H1 (cell line): ENCODE measurements at places on chromosomes 1 and 21. TPM values are rescaled to one million over a fixed set of nuclear protein-coding genes. Genes with fewer than 3 reads are reported as not detected.

The FAM72C gene
- total RNA-seq: 6.1 and 6.3 TPM in 2 replicates

DNA sequence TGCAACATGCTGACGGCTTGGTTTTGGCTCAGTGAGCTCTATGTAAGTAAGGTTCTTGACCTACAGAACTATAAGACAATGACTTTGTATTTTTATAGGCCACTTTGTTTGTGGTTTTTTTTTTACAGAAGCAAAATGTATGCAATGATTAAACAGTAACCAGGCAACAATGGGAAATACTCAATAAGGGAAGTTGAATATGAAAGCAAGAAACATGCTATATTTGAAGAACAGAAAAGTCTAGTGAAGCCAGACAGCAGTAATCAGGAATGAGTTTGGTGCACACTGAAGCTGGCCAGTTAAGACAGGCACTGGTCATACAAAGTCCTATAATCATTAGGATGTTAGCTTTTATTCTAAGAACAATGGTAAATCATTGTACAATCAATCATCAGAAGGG, 1926.8 kb downstream of the NCAM2 start:
- no peaks in the 10 kb centered on the region for H3K36me3 ChIP-seq
- H3K27me3 ChIP-seq: no peaks in the 10 kb centered on the region
- no peak for DNase-seq
- no peak overlapping the region for H3K4me3 ChIP-seq
- no peak overlapping the region for H3K27ac ChIP-seq

The MSTO1 gene
- total RNA-seq: 47.0 and 51.0 TPM in 2 replicates

DNA sequence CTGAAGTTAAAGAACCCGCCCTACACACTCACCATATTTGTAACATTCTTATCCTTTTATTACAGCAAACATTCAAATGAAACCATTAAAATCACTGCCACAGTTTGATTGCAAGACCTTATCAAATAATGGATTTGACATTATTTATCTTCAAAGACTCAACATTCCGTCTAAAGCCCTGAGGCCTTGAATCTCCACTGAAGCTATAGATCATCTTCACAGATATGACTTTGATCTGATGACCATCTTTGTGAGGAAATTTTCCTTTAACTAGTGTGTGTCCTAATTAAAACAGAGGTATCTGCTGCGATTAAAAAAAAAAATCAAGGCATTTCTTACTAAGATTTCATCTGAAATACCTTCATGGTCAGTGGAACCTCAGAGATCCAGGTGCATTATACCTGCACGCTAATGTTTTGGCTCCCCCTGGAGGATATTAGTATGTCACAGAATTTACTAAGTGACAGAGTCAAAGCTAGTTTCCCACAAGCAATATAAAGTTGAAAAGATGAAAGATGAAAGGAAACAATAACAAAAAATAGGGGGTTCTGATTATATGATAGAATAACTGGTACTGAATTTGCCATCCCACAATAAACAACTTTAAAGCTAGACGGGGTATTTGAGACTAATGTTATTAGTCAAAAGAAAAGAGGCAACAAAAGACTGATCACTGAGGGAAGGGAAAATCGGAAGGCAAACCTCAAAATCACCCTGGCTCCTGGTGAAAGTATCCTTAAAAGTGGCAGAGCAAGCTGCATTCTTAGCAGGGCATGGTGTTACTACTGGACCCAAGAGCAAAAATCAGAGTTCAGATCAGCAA, 923.4 kb downstream of the NCAM2 start:
- no peaks in the 10 kb centered on the region for H3K36me3 ChIP-seq
- no peaks in the 10 kb centered on the region for H3K27me3 ChIP-seq
- no peaks in the 10 kb centered on the region for H3K4me1 ChIP-seq
- H3K4me3 ChIP-seq: no peak overlapping the region
- no peak for DNase-seq

DNA sequence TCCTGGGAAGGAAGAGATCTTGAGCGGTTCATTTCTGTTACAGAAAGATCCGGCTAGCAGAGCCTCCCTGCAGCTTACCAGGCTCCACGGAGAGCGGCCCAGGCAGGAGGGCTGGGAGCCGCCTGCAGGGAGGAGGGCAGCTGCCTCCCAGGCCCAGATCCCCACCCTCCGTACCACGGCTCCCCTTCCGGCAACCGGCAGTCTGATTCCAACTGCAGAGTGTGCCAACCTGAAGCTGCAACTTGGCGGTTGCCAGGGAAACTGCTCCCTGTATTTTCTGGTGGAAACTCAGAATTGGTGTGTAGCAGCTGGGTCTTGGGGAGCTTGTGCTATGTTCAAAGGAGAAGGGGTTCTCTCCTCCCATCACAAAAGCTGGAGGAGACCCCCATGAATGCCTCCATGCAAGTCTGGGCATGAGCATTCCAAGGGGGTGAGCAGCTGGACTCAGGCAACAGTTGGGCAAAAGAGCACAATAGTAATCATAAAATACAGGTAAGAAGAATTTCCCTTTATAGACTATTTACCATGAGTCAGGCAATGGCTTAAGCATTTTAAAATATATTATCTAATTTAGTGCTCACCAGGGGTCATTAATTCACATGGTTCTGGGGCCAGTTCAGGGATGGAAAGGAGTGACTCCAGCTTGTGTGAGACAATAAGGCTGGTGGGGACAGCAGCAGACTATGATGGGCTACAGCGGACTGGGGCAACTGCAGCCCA, 46.1 kb upstream of the KAZN start:
- H3K4me3 ChIP-seq: no peak overlapping the region
- no peak for DNase-seq
- no peak overlapping the region for H3K27ac ChIP-seq

The CRYAA gene
- total RNA-seq: not detected in 2 replicates

The AMY1A gene
- total RNA-seq: not detected in 2 replicates

DNA sequence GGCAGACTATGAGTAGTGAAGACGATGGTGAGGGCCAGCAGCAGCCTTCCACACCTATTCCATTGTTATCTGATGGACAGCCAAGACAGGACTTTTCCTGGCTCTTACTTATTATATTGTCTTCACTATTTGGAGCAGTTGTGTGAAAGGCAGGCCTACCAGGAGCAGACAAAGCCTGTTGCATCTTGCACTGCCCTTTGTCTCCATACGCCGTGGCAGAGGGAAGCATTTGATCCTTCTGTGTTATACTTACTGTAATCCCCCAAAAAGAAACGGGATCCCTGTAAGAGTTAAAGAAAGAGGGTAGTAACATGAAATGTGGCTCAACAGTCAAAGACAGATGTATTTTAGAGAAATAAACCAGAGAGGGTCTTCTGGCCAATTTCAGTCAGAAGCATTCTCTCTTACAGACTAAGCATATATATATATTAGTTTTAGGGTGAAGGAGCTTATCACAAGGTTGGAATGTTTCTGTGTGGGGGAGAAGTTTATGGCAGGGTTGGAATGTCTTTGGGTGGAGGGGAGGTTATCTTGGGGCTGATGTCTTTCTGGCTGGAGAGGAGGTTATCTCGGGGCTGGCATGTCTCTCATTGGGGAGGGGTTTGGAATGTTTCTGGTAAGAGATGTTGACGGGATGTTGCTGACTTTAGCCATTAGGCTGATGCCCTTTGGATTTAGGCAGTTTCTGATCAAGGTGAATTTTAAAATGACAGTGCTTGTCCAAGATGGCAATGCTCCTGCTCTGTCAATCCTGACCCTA, 23.4 kb upstream of the HSD3B1 start:
- no peaks in the 10 kb centered on the region for H3K27me3 ChIP-seq
- no peak overlapping the region for H3K4me3 ChIP-seq
- DNase-seq: no peak
- H3K36me3 ChIP-seq: no peaks in the 10 kb centered on the region

GRCh38 chr1:199791495-199791894, 236.0 kb upstream of the NR5A2 start:
- no peak overlapping the region for H3K27ac ChIP-seq
- no peaks in the 10 kb centered on the region for H3K36me3 ChIP-seq
- no peaks in the 10 kb centered on the region for H3K27me3 ChIP-seq
- no peak for DNase-seq
- H3K4me3 ChIP-seq: no peak overlapping the region
- no peaks in the 10 kb centered on the region; the same call in 1 of the 2 replicates for H3K4me1 ChIP-seq

The OXCT2 gene
- total RNA-seq: 2.9 TPM in 2 replicates

The RPTN gene
- not detected in 2 replicates for total RNA-seq

The LCE2B gene
- total RNA-seq: not detected in 2 replicates

The IVL gene
- not detected in 2 replicates for total RNA-seq

DNA sequence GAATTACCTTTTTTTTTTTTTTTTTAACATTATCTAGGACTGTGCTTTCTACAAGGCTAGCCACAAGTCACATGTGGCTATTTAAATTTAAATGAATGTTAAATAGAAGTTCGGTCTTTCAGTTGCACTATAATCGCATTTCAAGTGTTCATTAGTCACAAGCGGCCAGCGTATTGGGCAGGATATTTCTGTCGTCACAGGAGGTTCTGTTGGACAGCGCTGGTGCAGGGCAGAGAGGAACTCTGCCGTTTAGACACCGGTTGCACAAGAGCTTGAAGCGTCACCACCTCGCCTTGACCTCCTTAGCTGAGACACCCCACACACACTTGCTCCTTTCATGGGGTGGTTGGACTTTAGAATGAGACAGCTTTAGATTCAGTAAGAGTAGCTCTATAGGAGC, 64.1 kb downstream of the BACE2 start:
- no peak overlapping the region for H3K27ac ChIP-seq
- no peaks in the 10 kb centered on the region for H3K4me1 ChIP-seq
- H3K27me3 ChIP-seq: no peaks in the 10 kb centered on the region
- no peak for DNase-seq
- H3K36me3 ChIP-seq: no peaks in the 10 kb centered on the region

The ADGRL2 gene
- total RNA-seq: 121 and 124 TPM in 2 replicates

The DMBX1 gene
- 0.30 TPM in 1 of 2 replicates, not detected in the other for total RNA-seq

- peaks cover 3% of the 10 kb centered on the region; the same call in 1 of the 2 replicates for H3K36me3 ChIP-seq
- H3K27me3 ChIP-seq: no peaks in the 10 kb centered on the region
- peaks cover 11% of the 10 kb centered on the region for H3K4me1 ChIP-seq
These were observed 37.6 kb downstream of the PUM1 start for GRCh38 chr1:31027693-31028526.

GRCh38 chr1:7315946-7316345, 455.1 kb upstream of the VAMP3 start:
- no peaks in the 10 kb centered on the region for H3K36me3 ChIP-seq
- no peaks in the 10 kb centered on the region for H3K4me1 ChIP-seq
- H3K4me3 ChIP-seq: no peak overlapping the region
- no peaks in the 10 kb centered on the region for H3K27me3 ChIP-seq

DNA sequence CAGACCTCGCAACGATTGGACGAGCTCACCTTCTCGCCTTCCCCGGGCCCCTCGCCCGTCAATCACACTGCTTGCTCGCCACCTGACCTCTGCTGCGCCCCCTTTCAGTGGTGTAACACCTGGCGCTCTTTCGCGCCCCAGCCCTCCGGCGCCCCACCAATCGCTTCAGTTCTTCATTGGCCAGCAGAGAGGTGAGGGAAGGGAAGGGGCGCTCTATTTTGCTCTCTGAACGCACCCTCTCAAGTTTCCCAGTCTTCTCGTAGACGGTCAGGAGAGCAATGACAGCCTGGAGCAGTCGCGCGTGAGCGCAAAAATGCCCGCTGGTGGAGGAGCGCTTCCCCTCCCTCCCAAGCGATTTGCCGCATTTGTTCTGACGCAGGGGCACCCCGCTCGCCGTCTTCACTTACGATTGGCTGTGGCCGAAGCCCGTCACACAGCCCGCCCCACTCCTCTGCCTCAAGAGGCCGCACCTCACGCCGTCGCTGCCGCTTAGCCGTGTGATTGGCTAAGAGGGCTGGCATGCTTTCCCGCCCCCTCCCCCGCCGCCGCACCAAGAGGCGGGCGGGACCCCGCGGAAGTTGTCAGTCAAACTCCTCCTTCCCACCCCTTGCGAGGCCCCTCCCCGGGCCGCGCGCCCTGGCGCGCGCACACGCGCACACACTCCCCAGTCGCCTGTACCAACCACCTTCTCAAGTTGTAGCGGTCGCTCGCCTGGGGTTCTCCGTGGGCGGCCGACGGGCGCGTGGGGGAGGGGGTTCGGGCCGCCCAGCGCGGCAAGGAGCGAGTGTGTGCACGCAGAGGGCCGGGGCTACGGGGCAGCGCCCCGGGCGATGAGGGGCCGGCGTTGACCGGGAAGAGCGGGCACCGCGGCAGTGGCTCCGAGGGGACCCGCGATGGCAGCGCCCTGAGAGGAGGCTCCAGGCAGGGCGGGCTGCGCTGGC, at the start of gene PPP2R5A:
Gene PPP2R5A (plus strand): TSS at position 667 of the 941 bp plus-strand sequence. CDS start 701 bp downstream, outside the sequence.
- H3K36me3 ChIP-seq: no peaks in the 10 kb centered on the region
- DNase-seq: peak; percentile 93
- peaks cover 4% of the 10 kb centered on the region; the same call in 1 of the 2 replicates for H3K4me1 ChIP-seq
- peak within 1 kb of the TSS; percentile 83 for H3K27ac ChIP-seq

- no peak for DNase-seq
- no peak overlapping the region for H3K4me3 ChIP-seq
- H3K36me3 ChIP-seq: no peaks in the 10 kb centered on the region
- H3K27ac ChIP-seq: no peak overlapping the region
- H3K27me3 ChIP-seq: no peaks in the 10 kb centered on the region
- H3K4me1 ChIP-seq: no peaks in the 10 kb centered on the region
These were observed 56.9 kb upstream of the MAP1LC3C start for GRCh38 chr1:242055749-242056320.

- H3K36me3 ChIP-seq: peaks cover 6% of the 10 kb centered on the region
- DNase-seq: no peak
- H3K27me3 ChIP-seq: no peaks in the 10 kb centered on the region
- H3K4me1 ChIP-seq: no peaks in the 10 kb centered on the region
- peak overlapping the region; percentile 64 for H3K4me3 ChIP-seq
These were observed 1.6 kb downstream of the PHF13 start for GRCh38 chr1:6614929-6615785.

- peak overlapping the region; percentile 75 for H3K4me3 ChIP-seq
- peaks cover 6% of the 10 kb centered on the region for H3K4me1 ChIP-seq
- no peaks in the 10 kb centered on the region for H3K27me3 ChIP-seq
- H3K36me3 ChIP-seq: no peaks in the 10 kb centered on the region
- no peak for DNase-seq
- no peak overlapping the region for H3K27ac ChIP-seq
These were observed 726 bp upstream of the CYB5R1 start for GRCh38 chr1:202967684-202968281.

GRCh38 chr1:210446479-210446878, 117.8 kb downstream of the HHAT start:
- H3K27ac ChIP-seq: no peak overlapping the region
- H3K4me3 ChIP-seq: no peak overlapping the region
- H3K4me1 ChIP-seq: no peaks in the 10 kb centered on the region
- no peaks in the 10 kb centered on the region for H3K36me3 ChIP-seq
- no peak for DNase-seq
- no peaks in the 10 kb centered on the region for H3K27me3 ChIP-seq

The ARHGEF10L gene
- 38.0 and 39.6 TPM in 2 replicates for total RNA-seq

The IL10RB gene
- 2.5 and 3.2 TPM in 2 replicates for total RNA-seq

- no peak overlapping the region for H3K4me3 ChIP-seq
- no peaks in the 10 kb centered on the region for H3K27me3 ChIP-seq
- H3K27ac ChIP-seq: no peak overlapping the region
- DNase-seq: no peak
These were observed 301.9 kb upstream of the USP24 start for GRCh38 chr1:55517036-55517435.

DNA sequence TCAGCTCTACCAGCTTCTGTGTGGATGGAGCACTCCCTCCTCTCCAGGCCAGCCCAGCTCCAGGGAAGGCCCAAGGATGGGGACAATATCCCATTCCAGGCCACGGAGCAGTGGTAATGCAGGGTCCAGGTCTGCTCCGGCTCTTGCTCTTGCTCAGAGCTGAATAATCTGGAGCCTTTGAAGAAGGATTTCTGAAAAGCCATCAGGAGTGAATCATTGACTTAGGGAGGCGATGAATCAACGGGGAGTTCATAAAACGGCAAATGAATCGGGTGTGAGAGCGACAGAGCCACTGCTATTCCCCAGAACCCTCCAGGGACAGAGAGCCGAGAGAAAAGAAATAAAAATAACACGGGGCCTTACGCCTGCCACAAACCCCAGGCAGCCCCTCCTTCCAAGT, 7.7 kb downstream of the POU3F1 start:
- peaks cover under 1% of the 10 kb centered on the region; the same call in 1 of the 2 replicates for H3K27me3 ChIP-seq
- H3K4me1 ChIP-seq: peaks cover 5% of the 10 kb centered on the region; the same call in 1 of the 2 replicates
- H3K4me3 ChIP-seq: no peak overlapping the region
- H3K36me3 ChIP-seq: no peaks in the 10 kb centered on the region
- no peak overlapping the region for H3K27ac ChIP-seq
- no peak for DNase-seq
